Stimulated activated CD4-positive, alpha-beta T cell treated with anti-CD3 and anti-CD28 coated beads, Interleukin-4, amount 100 ng/mL, for 1 hour (primary cell): ENCODE measurements at places on chromosomes 2 and 18.

DNA sequence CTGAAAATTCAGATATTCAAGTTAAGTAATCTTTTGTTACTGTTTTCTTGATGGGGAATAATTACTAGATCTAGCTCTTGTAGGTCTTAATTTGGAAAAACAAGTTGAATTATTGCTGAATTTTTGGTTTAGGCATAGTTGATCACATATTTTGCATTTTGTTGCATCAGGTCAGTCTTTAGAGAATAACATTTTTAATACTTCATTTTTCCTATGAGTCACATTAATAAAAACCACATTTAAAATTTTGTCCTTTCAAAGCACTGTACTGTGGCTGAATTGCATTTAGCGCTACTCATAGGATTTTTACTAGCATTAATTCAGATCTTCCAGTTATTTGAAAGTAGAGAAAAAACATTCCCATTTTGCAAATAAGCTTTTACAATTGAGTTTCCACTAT lies 23.2 kb downstream of the MAP4K4 start:
- DNase-seq: no peak

DNA sequence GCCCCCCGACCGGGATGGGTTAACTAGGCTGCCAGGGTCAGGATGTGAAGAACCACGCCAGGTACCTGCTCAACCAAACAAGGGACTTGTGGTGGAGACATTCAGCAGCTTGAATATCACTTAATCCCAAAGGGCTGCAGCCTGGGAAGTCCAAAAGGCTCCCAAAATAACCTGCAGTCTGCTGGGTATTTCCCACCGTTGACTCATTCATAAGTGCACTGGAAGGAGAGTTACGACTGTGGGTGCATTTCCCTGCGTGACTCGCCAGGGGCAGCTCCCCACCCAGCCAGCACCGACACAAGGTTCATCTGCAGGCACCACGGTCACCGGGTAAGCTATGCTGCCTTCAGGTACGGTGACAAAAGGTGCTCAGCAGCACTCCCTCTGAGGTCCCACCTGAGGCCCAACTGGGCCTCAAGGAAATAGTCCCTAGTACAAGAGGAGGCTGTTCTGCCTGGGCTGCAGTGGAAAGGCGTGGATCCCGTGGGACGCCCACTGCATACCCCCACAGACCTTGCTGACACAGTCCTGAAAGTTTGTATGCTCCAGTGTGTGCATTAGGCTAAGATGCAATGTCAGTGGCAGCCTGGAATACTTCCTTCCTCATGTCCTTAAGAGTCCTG lies 86.5 kb downstream of the UXS1 start:
- peak; percentile 65 for DNase-seq

DNA sequence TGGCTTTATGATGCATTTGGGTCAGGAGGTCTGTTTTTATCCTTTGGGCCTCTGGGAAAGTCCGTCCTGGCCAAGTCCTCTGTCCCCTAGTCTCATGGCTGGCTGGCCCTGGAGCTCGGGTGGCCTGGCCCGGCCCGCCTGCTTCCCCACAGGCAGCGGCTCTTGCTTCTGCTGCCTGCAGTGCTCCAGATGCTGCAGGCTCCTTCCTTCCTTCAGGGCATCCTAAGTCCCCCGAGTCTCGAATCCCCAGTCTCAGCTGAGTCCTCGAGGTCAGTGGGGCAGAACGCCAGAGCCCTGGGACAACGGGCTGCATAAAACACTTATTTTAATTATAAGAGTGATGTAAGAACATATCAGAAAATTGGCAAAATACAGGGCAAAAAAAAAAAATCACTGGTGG lies 71.2 kb downstream of the HPCAL1 start:
- DNase-seq: no peak

- no peak for DNase-seq
Measured at GRCh38 chr2:19505199-19506136, 147.0 kb upstream of the OSR1 start.

GRCh38 chr2:48725696-48726494 lies 29.6 kb downstream of the LHCGR start:
- no peak for DNase-seq

- no peak for DNase-seq
Measured at GRCh38 chr2:114810092-114810491, 367.7 kb downstream of the DPP10 start.

GRCh38 chr18:75204269-75204731 lies 4.6 kb downstream of the PTGR3 start:
- no peak for DNase-seq

DNA sequence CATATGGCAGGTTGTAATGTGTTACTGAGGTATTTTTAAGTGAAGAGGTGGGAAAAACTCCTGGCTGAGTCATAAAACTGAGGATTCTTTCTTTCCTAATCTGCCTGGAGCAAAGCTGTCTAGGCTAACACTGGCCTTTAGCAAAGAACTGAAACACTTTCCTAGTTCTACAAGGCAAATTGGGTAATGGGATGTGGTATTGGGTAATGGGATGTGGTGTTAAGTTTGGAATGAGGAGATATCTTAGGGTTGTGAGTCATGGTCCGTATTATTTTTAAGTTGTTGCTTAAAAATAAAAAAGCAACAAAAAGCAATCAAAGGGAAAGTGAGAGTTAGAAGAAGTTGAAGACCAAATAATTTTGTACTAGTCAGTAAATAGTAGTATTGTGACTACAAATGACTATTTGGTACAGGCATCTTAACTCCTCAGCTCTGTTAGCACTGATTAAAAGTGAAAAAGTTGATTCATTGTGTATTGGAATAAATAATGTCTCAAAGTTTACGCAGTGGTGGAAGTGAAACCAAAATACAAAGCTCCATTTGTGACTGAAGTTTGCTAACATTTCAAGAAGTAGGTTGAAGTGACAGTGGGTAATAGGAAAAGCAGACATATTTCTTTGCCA lies 216.8 kb downstream of the CAMKMT start:
- no peak for DNase-seq

- DNase-seq: no peak
Measured at GRCh38 chr2:68878753-68879152, 7.6 kb upstream of the BMP10 start.

DNA sequence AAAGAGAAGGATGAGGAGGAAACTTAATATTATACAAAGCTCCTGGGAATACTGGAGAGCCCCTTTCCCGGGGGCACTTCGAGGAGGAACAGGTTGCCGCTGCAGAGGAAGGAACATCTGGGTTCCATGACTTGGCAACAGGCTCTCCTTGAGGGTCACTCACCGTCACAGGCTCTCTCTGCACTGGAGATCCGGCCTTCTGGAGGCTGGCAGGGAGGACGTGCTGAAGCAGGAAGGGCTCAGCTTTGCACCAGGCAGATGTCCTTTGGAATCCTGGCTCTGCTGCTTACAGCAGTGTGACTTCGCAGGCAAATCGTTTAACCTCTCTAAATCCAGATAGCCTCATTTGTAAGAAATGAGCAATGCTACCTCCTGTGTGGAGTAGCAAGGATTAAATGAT lies 2.9 kb upstream of the DPYSL5 start:
- DNase-seq: no peak

DNA sequence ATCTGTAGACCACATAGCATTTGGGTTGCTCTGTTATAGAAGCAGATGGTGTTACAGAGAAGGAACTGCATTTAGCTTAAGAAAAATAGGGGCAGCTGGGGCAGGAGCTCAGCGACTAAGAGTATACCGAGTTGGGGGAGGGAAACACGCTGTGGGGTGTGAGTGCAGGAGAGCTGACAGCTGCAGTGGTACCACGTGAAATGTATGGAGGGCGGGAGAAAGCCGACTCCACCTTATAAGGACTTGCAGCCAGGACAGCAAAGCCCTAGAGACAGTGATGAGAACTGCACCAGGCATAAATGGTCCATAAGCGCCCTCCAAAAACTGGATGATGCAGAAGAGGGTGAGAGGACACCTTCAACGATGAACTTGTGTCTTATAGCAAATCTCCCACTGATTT lies 237.6 kb downstream of the PRKCE start:
- peak; percentile 7 for DNase-seq

DNA sequence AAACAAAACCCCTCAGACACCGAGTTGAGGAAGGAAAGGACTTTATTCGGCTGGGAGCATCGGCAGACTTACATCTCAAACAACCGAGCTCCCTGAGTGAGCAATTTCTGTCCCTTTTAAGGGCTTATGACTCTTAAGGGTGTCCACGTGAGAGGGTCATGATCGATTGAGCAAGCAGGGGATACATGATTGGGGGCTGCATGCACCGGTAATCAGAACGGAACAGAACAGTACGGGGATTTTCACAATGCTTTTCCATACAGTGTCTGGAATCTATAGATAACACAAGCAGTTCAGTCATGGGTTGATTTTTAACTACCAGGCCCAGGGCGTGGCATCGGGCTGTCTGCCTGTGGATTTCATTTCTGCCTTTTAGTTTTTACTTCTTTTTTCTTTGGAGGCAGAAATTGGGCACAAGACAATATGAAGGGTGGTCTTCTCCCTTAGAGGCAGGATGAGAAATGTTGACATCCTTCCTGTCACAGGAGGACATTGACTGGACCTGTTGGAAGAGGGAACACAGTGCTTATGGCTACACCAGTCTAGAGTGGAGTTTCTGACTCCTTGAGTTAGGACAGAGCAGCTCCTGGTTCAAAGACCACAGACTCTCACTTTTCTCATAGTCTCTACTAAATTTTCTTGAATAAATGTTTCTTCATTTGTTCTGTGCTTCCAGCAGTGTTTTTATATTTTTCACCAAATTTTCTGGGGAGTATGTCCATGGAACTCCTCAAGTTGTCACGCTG lies 35.8 kb downstream of the SPOPL start:
- DNase-seq: no peak

- no peak for DNase-seq
Measured at GRCh38 chr2:207694811-207695281, 16.6 kb upstream of the CCNYL1 start.

GRCh38 chr2:226916669-226917068 lies 80.8 kb downstream of the RHBDD1 start:
- DNase-seq: no peak

GRCh38 chr2:234905547-234906265 lies 46.1 kb upstream of the SH3BP4 start:
- no peak for DNase-seq

- DNase-seq: no peak
Measured at GRCh38 chr18:64398320-64398719, 249.4 kb upstream of the LINC00305 start.

- DNase-seq: no peak
Measured at GRCh38 chr2:64574871-64575270, 50.7 kb downstream of the AFTPH start.

DNA sequence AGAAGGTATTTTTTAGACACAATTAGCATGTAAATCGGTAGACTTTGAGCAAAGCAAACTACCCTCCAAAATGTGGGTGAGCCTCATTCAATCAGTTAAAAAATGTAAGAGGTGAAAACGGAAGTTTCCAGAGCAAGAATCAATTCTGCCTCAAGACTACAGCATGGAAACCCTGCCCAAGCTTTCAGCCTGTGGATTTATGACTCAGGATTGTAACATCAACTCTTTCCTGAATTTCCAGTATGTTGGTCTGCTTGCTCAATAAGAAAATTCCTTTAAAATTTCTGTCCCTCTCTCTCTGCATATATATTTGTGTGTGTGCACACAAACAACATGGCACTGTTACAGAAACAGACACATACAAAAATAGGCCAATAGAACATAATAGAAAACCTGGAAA lies 228.6 kb upstream of the DOK6 start:
- DNase-seq: no peak

DNA sequence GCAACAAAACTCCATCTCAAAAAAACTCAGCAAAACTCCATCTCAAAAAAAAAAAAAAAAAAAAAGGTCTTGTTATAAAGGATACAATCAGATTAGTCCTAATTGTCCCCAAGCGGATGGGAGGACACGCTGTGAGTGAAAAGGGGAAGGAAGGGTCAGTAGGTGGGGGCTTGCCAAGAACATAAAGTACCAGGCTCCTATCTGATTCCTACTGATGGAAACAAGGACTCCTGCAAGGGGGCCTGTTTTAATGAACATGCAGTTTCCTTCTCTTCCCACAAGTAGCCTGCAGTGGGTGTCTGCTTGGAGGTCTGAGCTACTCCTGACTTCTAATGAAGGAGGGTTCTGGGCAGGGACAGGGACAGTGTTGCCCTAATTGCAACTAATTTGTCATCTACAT lies 7.9 kb downstream of the SCG2 start:
- DNase-seq: no peak

GRCh38 chr18:79378536-79379250 lies 17.0 kb upstream of the NFATC1 start:
- peak; percentile 82 for DNase-seq

- no peak for DNase-seq
Measured at GRCh38 chr2:221245045-221245444, 327.1 kb downstream of the EPHA4 start.

DNA sequence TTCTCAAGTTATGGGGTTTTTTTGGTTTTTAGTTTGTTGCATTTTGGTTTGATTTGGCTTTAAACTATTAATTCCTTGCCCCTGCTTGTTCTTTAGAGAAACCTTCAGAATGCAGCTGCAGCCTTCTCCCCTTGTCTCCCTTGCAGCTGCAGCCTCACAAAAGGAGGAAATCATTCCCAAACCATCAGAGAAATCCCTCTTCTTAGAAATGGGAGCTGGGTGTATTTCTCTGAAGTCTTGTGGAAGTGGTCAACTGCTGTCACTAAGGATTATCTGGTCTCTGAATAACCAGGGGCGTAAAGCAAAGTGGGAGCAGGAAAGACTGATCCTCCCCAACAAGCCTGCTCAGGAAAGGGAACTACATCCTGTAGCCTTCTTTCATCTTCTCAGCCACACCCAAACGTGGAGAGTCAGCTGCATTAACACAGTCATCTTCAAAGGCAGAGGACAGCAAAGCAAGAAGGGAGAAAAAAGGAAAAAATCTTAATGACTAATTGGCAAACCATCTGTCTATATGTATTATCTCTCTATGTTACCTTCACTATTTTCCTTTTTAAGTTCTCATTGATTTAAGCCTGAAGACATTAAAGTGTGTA lies 1834.1 kb upstream of the PIK3C3 start:
- no peak for DNase-seq

GRCh38 chr18:21830532-21830931 lies 89.9 kb downstream of the MIB1 start:
- no peak for DNase-seq

GRCh38 chr2:75022516-75022915 lies 64.1 kb downstream of the POLE4 start:
- no peak for DNase-seq

DNA sequence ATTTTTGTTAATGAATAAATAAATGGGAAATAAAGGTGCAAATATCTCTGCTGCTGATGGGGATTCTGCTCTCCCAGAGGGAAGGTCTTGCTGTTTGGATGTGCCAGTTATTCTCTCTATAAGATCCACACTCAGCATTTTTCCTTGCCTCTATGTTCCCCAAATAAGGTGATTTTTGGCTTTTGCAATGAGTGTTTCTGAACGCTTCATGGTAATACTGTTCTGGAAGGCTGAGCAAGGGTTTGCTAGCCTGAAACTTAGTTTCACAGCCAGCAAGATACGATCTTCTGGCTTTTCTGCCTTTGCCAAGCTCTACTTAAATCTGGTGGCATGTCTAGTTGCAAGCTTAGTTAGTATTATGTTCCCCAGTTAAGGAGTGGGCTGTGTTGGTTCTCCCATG lies 114.6 kb downstream of the LPIN1 start:
- DNase-seq: no peak

GRCh38 chr18:42765302-42765701 lies 350.2 kb downstream of the RIT2 start:
- no peak for DNase-seq
